ENCODE measurements at places on chromosomes 1 and 21.

- no peak for DNase-seq
Measured at GRCh38 chr1:9809100-9809510, 14.7 kb downstream of the CLSTN1 start.

DNA sequence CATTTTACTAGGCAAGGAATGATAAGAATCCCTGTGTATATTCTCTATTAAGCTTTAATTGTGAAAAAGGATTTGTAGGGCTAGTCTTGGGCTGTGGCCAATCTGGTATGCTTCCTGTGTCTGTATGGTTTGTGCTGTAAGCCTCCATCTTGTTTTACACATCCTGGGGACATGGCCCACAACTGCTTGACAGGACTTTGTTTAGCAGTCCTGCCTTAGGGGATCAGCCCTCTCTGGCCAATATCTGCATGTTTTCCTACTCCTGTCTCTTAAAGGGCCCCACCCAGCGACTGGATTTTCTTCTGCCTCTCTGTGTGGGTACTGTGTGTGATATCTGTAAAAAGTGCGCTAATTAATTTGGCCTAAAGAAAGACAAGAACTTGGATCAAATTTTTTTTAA is 813.2 kb downstream of the PLA2G4A start:
- DNase-seq: no peak

DNA sequence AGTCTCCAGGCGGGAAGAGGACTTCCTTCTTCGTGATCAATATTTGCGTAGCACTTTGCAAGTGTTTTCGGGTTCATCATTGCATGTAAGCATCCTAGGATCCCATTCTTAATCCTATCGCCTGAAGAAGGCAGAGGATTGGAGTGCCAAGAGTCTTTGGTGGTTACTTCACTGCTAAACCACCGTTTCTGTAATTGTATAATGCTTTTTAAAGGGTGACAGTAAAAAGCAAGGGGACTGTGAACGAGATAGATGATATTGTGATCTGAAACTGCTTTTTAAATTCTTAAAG is 345 bp upstream of the ALDH9A1 start:
- no peak for DNase-seq

DNA sequence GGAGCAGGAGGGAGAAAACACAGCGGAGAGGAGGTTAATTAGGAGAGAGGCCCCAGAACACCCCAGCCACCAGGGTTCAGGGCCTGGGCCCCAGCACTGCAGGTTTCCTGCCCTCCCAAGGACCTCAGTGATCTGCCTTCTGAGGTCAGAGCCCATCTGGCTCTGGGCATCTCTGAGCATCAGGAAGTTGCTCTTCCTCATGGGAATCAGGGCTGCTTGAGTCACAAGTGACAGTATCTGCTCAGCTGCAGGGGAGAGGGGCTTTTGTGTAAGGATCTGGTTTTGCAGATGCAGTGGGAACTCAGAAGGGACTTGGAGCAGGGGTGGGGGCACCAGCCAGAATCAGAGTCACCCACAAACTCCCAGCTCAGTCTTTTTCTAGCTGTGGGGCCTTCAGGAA is 472.1 kb downstream of the PTPRU start:
- DNase-seq: peak; percentile 57

- peak; percentile 21 for DNase-seq
Measured at GRCh38 chr21:45219517-45219916, 68.2 kb downstream of the POFUT2 start.
